Stimulated activated CD4-positive, alpha-beta T cell treated with anti-CD3 and anti-CD28 coated beads, Interleukin-15, amount 100 ng/mL, for 1 hour (primary cell): ENCODE measurements at places on chromosomes 1 and 21.

GRCh38 chr21:31117128-31117916 lies 79.0 kb upstream of the KRTAP19-8 start:
- DNase-seq, result no peak

- no peak for DNase-seq
Measured at GRCh38 chr1:57506941-57507340, 83.1 kb upstream of the DAB1 start.

- DNase-seq, result no peak
Measured at GRCh38 chr1:45051005-45051772, 39.1 kb downstream of the UROD start.

GRCh38 chr1:230204842-230205241 lies 137.8 kb downstream of the GALNT2 start:
- DNase-seq, result no peak

DNA sequence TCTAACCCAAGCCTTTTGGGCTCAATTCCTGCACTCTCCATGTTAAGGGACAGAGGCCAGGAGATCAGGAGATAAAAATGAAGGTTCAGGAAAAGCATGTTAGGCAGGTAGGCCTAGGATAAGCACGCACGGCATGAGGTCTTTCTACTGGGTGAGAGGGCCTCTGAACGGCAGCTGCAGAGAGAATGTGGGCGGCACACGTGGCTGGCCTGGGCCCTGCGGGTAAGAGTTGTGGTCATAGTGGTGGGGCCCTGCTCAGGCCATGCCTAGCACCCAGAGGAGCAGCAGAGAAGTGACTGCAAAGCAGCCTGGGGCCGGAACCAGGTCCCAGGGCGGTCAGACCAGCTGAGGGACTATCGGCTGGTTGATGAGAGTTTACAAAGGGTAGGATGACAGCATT lies 7.5 kb upstream of the FOXO6 start:
- DNase-seq, result no peak

DNA sequence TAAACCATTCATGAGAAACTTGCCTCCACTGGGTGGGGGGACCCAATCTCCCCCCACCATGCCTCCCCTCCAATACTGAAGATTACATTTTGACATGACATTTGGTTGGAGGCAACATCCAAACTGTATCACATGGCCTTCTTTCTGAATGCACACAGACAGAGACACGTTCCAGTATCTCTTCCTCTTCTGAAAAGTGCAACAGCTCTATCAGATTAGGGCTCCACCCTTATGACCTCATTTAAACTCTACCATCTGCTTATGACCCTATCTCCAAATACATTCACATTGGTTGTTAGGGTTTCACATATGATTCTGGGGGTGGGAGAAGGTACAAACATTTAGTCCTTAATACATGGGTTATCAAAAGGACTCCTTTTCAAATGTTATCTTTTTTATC lies 481.8 kb upstream of the NFIA start:
- DNase-seq, result no peak

DNA sequence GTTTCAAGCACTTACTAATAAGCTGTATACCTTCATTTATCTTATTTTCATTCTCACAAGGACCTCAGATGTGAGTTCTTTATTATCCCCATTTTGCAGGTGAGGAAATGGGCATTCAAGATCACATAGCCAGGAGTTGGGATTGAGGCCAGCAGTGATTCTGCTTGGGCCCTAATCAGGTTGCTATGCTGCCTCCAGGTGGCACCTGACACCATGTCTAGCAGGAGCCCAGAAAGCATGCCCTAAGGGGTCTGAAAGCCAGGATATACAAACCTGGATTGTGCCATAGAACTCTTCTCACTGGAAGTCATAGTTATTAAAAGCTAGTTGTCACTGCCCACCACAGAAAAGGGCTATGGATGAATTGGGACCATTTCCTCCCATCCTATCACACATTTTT lies 61.1 kb downstream of the FYB2 start:
- DNase-seq, result no peak

DNA sequence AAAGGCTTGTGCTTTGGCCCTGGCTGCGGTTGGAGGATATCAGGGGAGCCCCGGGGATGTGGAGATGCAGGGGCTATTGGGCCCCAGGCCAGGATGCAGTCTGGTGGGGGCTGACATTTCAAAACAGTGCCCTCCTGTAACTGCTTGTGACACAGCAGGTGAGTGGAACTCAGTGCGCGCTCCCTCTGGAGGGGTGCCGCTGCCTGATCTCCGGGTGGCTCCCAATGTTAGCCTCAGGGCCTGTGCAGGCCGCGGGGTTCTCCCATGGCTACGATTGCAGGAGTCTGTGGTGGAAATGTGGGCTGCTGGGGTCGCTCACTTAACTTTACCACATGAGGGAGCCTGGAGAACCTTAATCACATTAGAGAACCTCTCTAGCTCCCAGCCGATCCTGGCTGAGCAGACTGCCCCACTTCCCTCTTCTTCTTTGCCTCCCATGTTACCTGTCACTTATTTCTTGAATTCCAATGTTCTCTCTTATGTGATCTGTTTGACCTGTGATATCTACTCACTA lies 163.2 kb downstream of the FMN2 start:
- no peak for DNase-seq

DNA sequence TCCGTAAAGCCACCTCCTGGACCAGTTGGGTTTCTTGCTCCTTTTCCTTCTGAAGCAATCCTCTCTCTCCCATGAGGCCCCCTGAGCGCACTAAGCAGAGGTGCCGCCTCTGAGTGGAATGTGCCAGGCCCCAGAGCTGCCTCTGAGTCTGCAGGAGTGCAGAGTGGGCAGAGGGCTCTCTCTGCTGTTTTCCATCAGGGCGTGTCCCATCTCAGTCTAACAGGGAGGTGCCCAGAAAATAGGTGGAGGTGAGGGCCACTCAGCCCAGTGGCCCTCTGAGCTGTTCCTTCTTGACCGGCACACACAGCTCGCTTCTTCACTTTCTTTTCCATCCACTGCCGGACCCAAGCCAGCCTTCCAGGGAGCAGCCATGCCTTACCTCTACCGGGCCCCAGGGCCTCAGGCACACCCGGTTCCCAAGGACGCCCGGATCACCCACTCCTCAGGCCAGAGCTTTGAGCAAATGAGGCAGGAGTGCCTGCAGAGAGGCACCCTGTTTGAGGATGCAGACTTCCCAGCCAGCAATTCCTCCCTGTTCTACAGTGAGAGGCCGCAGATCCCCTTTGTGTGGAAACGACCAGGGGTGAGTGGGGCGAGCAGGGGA lies at the start of gene CAPN9:
CAPN9 (plus strand) TSS at position 262 of the 604 bp plus-strand sequence; CDS start at position 371, 109 bp downstream.
- no peak for DNase-seq

DNA sequence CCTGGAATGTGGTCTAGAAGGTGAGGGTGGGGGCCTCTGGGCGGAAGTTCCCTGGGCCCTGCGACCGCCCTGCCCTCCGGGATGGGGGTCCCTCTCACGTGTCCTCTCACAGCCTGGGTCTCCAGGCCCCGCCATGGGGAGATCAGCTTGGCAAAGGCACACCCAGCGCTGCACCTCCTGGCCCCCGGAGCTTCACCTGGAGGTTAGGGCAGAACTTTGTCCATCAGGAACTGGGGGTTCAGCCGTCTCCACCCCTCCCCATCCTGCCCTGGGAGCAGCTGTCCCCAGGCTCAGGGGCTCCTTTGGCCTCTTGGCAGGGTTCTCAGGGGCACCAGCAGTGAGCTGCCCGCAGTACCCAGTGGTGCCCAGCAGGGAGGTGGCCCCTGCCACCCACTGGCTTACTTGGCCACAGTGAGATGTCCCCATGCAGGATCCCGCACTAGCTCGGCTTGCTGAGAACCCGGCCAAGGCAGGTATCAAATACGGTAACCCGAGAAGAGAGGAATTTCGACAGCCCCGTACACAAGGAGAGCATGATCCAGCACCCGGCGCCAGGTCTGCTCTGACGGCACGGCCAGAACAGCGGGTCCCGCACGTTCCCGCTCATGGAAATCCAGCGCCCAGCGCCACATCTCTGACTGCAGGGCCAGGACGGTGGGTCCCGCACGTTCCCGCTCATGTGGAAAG lies 36.7 kb downstream of the RRP1 start:
- no peak for DNase-seq

DNA sequence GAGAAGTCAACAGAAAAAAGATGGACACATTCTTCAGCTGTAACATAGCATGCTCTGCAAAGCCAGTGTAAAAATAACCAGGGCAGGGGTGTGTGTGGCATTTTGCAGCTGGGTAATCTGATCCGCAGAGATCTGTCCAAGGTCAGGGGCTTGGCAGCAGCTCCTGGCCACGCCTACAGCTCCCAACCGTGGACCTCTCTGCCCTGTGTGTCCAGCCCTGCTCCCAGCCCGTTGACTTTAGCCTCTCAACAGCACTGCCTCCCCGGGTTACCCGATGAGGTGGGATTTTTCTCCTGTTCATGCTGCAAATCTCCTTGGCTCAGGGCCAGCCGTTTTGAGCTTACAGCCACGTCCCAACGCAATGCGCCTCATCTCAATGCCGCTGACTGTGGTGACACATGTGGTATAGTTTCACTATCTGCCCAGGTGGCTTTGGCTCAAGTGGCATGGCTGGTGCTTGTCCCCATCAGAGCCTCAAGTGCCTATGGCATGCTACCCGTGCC lies 68.1 kb downstream of the VWA5B1 start:
- no peak for DNase-seq

- DNase-seq, result no peak
Measured at GRCh38 chr1:235127732-235128455, 743 bp downstream of the TOMM20 start.

- no peak for DNase-seq
Measured at GRCh38 chr1:214550857-214551435, 456 bp downstream of the PTPN14 start.

GRCh38 chr1:156740237-156740740 lies 599 bp downstream of the MRPL24 start:
- DNase-seq, result no peak

GRCh38 chr1:99577313-99577712 lies 68.6 kb upstream of the PALMD start:
- DNase-seq, result no peak

DNA sequence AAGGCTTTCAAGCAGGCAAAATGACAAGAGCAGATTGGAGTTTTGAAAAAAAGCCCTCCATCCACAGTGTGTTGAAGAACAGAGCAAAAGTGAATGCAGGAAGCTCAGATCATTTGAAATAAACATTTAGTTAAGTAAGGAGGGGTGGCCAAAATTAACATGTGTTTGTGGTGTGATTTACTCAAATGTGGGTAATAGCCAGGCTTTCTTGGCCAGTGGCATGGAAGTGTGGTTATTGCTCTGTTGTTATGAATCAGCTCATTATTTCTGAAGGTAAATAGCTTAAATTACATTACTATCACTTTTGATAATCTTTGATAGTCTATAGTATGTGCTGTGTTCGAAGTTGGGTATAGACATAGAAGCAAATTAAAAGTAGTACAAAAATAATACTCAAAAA lies 485.9 kb downstream of the LMO4 start:
- DNase-seq, result no peak

GRCh38 chr1:24206083-24206464 lies 19.0 kb upstream of the IFNLR1 start:
- no peak for DNase-seq

DNA sequence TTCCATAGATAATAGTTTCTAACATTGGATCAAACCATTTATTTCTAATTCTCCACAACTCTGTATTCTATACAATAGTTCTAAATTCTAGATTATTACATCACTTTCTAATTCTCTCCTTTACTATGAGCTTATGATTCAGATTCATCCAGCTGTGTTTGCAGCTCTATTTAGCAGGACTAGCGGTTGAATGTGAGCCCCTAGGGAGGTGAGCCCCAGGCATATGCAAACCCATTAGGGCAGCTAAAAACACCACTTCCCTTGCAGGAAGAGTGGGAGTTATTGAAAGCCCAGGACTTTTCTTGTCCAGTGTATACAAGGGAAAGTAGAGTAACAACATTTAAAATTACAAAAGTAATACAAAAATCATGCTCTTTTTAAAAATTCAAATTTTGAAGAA lies 56.9 kb downstream of the KRTAP19-8 start:
- no peak for DNase-seq

DNA sequence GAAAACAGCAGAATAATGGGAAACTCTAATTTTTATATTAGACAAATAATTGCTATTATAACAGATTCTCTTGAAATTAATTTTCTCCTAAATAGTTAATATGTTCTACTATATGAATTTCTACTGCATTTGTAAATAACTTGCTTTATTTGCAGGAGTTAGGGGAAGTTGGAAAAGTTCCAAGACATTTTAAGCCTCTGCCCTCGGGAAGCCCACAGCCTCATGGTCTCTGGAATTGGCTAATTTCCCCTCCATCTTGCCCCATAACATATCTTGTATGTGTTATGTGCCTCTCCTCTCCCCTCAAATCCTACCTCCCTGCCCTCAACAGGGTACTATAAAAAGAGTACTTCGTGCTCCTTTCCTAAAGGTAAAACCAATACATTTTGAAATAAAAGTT lies 271.4 kb upstream of the NR5A2 start:
- no peak for DNase-seq

DNA sequence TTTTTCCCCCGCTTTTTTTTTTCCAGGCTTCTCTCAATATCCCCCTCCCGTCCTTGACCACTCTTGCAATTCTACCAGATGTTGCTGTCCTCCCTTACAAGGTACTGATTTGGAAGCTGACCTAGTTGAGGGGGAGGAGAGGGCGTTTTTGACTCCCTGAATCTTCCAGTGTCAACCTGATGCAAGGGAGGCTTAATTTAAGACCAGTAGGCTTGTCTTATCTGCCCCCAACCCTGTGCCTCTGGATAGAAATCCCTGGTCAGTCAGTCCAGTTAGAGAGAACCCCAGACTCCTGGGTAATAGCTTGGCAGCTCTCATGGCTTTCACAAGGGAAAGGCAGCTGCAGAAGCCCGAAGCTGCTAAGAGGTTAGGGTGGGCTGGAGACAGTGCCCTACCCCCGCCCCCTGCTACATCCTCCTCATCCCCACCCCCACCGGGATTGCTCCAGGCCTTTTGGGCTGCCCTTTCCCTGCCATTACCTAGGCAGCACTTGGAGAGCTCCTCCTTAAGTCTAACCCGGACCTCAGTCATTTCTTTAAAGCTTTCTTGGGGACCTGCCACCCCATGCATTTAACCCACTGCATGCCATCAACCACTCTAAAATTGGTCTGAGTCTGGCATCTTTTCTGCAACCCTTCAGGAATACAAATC lies 3.6 kb downstream of the ACKR1 start:
- DNase-seq, result no peak

GRCh38 chr1:52139817-52140540 lies 1.9 kb upstream of the ZFYVE9 start:
- DNase-seq, result no peak

GRCh38 chr1:5551274-5551975 lies 440.8 kb downstream of the NPHP4 start:
- DNase-seq, result no peak

GRCh38 chr1:17229379-17229778 lies 19.5 kb upstream of the PADI3 start:
- no peak for DNase-seq

DNA sequence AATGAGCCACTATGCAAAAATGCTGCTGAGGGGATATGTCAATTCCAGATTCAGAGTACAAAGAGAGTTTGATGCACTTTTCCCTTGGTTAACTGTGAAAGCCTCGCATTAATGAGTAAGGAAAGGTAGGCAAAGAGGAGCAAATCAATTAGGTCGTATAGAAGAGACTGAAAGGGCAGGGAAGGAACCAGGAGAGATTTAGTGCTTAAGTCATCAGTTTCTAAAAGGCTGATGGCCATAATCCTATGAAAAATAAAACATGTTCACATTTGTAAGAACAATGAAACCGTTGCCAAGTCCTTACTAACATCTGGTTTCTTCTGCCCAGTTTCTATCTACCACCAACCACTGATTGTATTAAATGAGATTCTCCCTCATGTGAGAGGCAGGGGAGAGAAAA lies 118.4 kb upstream of the PALMD start:
- no peak for DNase-seq
